Bone marrow (tissue), 2 donors: ENCODE measurements at places on chromosomes 13 and 19.

GRCh38 chr13:49320975-49321374, 73.2 kb downstream of the CDADC1 start:
- no peak for DNase-seq

DNA sequence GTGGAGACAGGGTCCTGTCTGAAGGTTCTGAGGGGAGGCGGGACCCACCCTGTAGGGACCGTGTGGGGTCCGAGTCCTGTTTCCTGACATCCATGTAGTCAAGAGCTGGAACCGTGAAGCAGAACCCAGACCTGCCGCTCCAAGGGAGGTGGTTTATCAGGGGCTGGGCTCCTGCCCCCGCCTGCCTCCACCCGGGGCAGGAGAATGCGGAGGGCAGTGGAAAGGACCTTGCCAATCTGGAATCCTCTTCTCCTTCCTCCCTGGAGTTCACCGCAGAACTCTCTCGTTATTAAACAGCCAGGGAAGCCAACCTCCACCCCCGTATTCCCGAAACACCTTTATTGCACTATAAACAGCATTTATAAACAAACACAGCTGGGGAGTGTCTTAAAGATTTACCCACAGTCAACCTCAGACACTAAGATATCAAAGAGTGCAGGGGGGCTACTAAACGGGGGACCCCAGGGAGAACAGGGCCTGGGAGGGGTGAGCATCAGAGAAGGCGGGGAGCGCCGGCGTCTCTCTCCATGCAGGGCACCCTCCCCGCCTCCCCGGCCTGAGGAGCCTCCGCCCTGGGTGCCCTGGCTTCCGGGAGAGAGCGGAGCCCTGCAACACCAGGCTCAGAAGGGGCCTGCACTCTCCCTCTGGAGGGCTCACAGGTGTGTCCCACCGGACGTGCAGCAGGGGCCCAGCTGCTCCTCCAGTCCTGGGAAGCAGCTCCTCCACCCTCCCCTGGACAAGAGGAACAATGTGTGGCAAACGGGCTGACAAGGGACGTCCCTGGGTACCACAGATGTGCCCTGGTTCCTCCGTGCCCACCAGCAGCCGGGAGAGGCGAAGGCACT, 3.6 kb downstream of the C2CD4C start:
- no peak for DNase-seq

DNA sequence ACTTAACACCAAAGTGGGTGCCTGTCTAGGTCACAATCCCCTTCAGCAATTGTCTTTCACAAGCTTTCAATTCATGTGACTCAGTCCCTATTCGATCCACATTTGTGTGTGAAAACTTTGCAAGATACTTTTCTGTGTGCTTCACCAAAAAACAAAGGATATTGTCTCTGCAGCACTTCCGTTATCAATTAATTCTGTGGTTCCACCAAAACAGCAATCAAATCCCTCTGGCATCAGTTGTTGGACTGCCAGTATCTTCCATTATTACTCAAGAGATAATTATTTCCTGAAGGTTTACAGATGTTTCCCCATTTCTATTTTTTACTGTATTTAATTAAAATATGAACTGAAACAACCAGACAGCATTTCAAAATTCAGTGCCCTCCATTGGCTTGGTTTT, 481.4 kb downstream of the SUCLA2 start:
- no peak for DNase-seq

DNA sequence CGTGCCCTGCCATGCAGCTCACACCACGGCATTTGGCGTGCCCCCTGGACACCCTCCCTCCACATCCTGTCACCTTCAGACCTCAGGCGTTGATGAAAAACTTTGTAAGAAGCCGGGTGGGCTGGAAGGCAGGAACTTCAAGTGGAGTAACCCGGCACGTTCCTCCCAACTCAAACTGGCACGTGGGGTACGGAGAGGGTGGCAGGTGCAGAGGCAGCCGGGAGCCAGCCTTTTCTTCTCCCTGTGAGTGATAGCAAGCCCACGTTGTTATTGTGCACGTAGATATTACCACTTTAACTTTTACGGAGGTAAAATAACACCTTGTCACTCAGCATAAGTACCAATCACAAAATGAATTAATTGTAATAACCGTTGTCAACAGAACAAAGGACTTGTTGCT, 198.0 kb downstream of the ZNF536 start:
- no peak for DNase-seq

DNA sequence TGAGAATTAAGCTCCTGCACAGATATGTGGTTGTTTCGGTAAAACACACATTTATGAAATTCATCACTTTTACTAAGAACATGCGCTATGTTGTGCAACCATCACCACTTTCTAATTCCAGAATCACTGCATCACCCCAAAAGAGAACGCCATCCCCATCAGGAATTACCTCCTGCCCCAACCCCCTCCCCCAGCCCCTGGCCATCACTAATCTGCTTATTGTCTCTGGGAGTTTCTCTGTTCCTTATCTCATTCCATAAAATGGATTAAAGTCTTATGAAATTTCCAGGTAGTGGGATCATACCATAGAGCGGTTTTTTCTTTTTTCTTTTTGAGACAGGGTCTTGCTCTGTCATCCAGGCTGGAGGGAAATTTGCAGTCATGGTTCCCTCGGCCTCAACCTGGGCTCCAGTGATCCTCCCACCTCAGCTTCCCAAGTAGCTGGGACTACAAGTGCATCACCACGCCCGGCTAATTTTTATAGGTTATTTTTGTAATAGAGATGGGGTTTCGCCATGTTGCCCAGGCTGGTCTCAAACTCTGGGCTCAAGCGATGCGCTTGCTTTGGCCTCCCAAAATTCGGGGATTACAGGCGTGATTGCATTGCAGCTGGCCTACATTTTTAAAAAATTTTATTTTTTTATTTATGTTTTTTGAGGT, 3.5 kb downstream of the ZSCAN5B start:
- DNase-seq: no peak

DNA sequence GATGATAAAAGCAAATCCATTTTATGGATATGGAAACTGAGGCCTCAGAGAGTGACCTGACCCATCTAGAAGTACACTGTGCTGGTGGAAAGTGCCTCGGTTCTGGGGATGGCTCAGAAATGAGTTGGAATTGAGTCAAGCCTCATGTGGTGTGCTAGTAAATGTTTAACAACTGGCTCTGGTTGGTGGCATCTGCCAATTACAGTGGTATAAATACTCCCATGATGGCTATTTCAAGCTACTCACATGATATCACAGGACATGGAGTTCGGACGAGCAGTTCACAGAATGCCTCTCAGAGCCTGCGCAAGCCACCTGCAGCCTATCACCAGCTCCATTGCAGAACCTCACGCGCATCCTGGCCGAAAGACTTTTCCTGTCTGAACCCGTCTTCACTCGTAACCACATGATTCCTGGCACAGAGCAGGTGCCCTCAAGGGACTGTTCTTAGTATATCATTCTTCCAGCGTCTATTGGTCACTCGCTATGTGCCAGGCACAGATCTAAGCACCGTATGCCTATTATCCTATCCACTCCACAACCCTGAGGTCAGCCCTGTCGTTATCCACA, 9.1 kb downstream of the TMEM150B start:
- DNase-seq: no peak

- DNase-seq: no peak
Observed at GRCh38 chr13:50794226-50794625, 49.3 kb downstream of the DLEU7 start.

- DNase-seq: no peak
Observed at GRCh38 chr13:56501750-56502149, 639.0 kb upstream of the PRR20A start.

DNA sequence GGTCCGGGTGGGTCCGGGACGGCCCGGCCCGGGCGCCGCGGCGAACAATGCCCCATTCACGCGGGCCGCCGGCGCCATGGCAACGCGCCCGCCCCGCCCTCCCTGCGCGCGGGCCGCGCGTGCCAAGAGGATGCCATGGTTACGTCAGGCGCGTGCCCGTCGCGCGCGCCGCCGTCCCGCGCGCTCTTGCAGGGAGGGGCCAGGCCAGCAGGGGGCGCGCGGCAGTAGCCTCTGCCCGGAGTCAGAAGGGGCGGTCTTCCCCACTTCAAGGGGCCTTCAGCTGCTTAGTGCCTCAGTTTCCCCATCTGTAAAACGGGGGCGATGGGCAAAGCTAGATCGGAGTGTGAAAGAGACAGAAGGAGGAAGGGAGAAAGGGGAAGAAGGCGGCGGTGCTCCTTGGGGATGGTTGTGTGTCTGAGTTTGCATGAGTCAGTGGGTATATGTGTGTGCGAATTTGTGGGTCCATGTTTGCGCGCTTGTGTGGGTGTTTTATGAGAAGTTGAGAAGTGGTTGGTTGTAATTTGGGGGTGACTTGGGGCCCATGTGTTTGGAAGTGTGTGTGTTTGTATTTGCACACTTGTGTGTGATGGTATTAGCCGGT, 11.6 kb upstream of the NFIX start:
- DNase-seq: peak; percentile 69

DNA sequence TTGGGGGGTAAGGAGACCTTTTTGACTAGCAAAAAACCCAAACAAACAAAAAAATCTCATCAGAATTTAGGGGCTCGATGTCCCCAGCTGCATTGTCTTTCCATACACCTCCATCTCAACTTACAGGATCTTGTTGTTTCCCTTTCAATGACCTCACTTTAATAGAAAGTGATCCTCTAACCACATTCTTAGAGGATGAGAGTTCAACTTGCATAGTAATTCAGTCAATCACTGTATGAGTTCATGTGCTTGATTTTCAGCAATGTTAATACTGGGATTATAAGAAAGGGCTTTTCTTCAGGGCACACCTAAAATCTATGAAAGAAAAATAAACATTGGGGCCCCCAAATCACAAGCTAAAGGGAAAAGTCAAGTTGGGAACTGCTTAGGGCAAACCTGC, 1512.0 kb downstream of the SLITRK1 start:
- DNase-seq: no peak

GRCh38 chr13:30120133-30120822, 187.1 kb downstream of the KATNAL1 start:
- DNase-seq: no peak

GRCh38 chr13:45674908-45675307, 27.2 kb upstream of the CBY2 start:
- DNase-seq: no peak

GRCh38 chr19:43624933-43625332, 5.5 kb upstream of the ZNF428 start:
- no peak for DNase-seq

DNA sequence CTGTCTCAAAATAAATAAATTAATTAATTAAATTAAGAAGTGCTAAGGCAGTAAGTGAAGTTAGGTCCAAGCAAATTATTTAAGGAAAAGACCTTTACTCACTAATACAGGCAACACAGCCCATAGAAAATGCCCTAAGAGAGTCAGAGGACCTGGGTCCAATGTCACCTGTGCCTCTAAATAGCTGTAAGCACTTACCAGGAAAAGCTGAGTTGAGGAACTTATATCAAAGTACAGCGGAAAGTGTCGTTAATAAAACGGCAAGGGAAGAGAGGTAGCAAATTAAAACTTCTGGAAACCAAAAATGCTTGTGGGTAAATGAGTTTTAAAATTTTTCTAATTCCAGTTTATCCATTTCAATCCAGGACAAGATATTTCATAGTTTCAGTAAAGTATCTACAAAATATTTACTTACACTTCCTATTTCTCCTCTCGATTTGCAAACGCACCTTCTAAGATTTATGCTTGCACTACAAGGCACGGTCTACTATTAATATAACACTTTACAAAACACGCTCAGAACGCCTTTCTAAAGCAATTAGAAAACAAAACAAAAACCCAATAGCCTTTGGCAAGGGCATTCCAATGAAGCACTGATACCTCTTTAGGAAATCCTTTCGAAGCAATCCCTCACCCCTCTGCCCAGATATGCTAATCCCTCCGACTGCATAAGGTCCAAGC, 963 bp downstream of the VPS36 start:
- DNase-seq: no peak

DNA sequence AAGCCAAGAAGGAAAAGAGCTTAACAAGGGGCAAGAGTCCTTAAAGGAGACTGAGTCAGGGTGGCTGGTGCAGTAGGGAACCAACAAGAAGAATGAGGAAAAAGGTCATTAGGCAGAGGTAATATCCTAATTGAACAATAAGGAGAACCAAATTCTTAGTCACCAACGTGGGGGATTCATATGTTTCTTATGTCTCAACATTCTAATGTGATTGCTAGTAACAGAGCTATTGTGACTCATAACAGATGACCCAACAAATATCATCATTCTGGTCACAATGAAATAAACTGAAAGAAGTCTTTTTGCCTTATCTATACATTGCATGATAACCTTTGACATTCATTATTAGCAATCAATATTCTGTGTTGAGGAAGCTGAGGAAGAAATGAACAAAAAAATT, 101.6 kb downstream of the RAP2A start:
- no peak for DNase-seq

GRCh38 chr13:109910194-109910593, 123.8 kb upstream of the IRS2 start:
- DNase-seq: no peak

DNA sequence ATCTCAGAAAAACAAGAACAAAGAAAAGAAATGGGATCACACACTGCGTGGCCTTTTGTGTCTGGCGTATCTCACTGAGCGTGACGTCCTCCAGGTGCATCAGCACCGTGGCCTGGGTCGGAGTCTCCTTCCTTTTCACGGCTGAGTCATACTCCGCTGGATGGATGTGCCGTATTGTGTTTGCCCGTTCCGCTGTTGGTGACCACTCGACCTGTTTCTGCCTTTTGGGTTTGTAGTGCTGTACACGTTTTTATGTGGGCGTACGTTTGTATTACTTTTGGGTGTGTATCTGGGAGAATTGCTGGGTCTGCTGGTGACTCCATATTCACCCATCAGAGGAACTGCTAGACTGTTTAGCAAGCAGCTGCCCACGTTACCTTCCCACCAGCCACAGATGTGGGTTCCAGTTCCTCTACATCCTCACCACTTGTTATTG, 11.4 kb downstream of the ARID3A start:
- DNase-seq: no peak

DNA sequence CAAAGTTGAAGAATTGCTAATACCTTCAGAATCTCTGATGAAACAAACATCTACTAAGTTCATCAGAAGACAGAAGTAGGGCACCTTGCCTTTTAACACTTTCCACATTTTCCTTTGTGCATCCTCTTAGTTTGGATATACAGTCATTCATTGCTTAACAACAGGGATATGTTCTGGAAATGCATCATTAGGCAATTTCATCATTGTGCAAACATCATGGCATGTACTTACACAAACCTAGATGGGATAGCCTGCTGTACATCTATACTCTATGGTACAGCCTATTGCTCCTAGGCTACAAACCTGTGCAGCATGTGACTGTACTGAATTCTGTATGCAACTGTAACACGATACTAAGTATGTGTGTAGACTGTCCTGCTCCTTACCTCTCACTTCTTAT, 169.8 kb downstream of the SUCLA2 start:
- no peak for DNase-seq

DNA sequence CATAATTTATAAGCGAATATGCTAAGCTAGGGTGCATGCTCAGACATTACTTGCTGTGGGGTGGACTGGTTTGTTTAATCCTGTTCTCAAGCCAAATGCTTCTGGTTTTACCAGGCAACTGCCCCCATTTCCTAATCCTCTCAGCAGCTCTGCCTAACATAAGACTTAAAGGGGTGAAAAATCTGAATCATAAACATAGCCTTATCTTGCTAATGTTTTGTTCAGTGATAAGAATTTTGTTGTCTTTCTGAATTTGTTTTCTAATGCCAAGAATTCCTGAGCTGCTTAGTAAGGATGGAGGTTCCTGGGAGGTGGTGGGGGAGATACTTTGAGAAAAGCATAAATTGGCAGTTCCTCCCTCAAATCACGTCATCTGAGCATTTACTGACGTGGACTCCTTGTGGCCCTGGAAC, 42.7 kb downstream of the ING1 start:
- DNase-seq: no peak

- DNase-seq: no peak
Observed at GRCh38 chr13:68028701-68029100, 798.6 kb upstream of the PCDH9 start.

- no peak for DNase-seq
Observed at GRCh38 chr13:27281420-27281819, 10.8 kb downstream of the RASL11A start.

- DNase-seq: no peak
Observed at GRCh38 chr19:16847430-16847829, 18.2 kb downstream of the SIN3B start.
